ENCODE measurements at places on chromosomes 2 and 18. TPM values are rescaled to one million over a fixed set of nuclear protein-coding genes. Genes with fewer than 3 reads are reported as not detected.

DNA sequence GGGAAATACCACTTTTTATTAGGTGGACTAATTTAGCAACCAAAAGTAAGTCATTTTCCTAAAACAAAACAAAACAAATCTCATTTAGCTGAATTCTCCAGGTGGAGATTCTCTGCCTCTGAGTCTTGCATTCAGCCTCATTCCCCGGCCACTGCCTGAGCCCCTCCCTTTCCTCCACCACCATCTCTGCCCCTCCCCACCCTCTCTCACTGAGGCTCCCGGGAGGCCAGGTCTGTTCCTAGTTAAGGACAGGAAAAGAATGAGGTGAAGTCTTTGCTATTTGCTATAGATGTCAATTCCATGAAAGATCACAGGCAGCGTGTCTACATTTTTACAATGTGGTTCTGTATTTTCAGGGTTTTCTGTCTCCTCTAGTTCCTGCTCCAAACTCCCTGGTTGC, 83.0 kb upstream of the SOX11 start:
- no peaks in the 10 kb centered on the region for H3K4me1 ChIP-seq
- H3K4me3 ChIP-seq = no peak overlapping the region
- H3K27me3 ChIP-seq = no peaks in the 10 kb centered on the region
- H3K27ac ChIP-seq = no peak overlapping the region
- DNase-seq = no peak
- H3K36me3 ChIP-seq = no peaks in the 10 kb centered on the region

DNA sequence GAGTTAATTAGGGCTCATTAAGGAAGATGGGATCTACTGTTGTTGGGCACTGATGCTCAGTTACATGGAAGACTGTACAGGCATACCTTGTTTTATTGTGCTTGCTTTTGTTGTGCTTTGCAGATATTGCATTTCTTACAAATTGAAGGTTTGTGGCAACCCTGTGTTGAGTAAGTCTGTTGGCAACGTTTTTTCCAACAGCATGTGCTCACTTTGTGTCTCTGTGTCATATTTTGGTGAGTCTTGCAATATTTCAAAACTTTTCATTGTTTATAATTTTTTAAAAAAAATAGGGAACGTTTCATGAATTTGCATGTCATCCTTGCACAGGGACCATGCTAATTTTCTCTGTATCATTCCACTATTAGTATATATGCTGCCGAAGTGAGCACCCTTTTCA, 15.6 kb downstream of the PHLPP1 start:
- no peak for DNase-seq
- H3K27me3 ChIP-seq = no peaks in the 10 kb centered on the region
- H3K4me1 ChIP-seq = no peaks in the 10 kb centered on the region
- H3K4me3 ChIP-seq = no peak overlapping the region

The INPP5D gene
- 18.4 TPM for total RNA-seq

GRCh38 chr2:128446874-128447537, 128.3 kb upstream of the HS6ST1 start:
- DNase-seq = no peak
- H3K4me3 ChIP-seq = no peak overlapping the region
- no peaks in the 10 kb centered on the region for H3K36me3 ChIP-seq
- no peaks in the 10 kb centered on the region for H3K27me3 ChIP-seq
- no peaks in the 10 kb centered on the region for H3K4me1 ChIP-seq

DNA sequence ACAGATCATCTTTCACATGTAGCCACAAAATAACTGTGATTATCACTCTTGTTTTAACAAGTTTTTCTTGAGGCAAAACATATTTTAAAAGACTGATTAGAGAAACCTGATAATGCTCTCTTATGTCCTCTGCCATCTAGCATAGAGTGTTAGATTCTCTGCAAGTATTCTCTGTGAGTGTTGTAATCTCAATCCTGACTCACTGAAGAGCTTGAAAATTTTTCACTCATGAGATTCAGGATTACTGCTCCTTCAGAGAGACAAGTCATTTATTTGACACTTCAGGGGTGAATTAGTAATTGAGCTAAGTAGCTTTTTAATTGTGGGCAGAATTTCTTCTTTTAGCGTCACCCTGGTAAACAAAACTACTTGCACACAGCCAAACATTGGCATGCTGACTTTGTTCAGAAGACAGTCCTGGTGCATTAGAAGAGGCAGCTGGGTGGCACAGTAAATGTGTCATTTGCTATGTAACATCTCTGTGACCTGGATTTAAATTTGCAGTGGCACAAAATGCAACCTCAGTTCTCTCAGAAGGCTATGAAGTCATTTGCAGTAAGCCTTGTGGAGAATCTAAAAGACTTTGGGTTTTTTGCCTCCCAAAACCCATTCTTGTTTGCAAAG, 172.9 kb downstream of the LRP1B start:
- H3K4me1 ChIP-seq = no peaks in the 10 kb centered on the region
- H3K36me3 ChIP-seq = no peaks in the 10 kb centered on the region
- no peak overlapping the region for H3K4me3 ChIP-seq
- H3K27me3 ChIP-seq = no peaks in the 10 kb centered on the region
- DNase-seq = no peak
- no peak overlapping the region for H3K27ac ChIP-seq

- no peak for DNase-seq
- no peaks in the 10 kb centered on the region for H3K36me3 ChIP-seq
- no peaks in the 10 kb centered on the region for H3K4me1 ChIP-seq
- no peak overlapping the region for H3K4me3 ChIP-seq
These were observed 38.2 kb downstream of the CDC42EP3 start for GRCh38 chr2:37633234-37633633.

DNA sequence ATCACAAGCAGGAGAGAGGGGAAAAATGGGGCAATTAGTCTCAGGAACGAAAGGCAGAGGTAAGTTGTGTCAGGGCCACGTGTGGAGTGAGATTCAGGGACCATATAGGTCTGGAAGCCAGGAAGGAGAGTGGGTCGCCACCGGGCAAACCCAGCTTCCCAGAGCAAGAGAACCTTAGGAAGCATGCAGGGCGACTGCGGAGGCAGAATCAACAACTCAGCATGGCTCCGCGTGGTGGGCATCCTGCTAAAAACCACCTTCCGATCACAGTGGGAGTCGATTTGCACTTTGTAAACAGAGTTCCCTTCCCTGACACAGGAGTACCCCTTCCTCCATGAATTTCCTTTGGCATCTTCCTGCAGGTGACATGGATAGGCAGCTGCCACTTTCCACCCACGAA, 114.6 kb downstream of the TTC32 start:
- no peak overlapping the region for H3K4me3 ChIP-seq
- H3K27me3 ChIP-seq = no peaks in the 10 kb centered on the region
- no peaks in the 10 kb centered on the region for H3K4me1 ChIP-seq
- no peak overlapping the region for H3K27ac ChIP-seq
- no peaks in the 10 kb centered on the region for H3K36me3 ChIP-seq
- no peak for DNase-seq

Measured in breast epithelium (tissue), 4 donors.